ENCODE measurements at places on chromosomes 1 and 21. TPM values are rescaled to one million over a fixed set of nuclear protein-coding genes. Genes with fewer than 3 reads are reported as not detected.

DNA sequence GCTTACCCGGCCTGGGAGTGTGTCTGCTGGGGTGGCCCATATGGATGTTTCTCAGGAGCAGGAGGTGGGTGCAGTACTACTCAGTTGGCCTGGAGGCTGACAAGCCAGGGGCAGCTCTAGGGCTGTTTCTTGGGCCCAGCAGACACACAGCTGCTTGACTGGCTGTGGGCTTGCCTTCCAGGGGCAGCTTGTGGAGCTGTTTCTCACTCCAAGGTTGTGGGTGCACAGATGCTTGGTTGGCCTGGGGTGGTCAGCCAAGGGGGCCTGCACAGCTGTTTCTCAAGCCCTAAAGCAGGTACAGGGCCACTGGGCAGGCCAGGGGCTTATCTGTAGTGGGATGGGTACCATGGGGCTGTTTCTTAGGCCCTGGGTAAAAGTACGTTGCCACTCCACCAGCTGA is 1078.1 kb upstream of the ADGRL2 start:
- DNase-seq: no peak

DNA sequence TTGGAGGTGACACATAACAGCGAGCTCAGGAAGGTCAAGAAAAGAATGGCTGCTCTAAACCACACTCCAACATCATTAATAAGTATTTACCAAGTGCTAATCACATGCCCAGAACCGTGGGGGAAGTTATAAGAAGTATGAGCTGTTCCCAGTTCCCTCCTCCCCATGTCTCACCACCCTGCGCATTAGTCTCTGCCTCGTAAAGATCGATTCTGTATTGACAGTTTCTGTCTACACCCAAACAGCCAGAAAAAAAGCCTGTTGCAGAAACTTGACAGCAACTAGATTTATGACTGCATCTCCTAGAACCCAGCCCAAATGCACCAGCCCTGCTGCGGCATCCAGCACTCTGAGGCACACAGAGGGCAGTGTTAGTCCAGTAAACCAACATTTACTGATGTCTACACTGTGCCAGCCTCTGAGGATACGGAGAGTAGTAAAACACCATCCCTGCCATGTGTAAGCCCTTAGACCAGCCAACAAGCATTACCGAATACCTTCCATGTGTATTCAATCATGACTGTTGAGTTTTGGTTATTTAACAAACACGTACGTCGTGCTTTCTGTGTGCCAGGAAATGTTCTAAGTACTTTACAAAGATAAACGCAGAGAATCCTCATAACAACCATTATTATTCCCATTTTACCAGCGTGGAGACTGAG is 63.6 kb upstream of the ZBTB40 start:
- no peak for DNase-seq

DNA sequence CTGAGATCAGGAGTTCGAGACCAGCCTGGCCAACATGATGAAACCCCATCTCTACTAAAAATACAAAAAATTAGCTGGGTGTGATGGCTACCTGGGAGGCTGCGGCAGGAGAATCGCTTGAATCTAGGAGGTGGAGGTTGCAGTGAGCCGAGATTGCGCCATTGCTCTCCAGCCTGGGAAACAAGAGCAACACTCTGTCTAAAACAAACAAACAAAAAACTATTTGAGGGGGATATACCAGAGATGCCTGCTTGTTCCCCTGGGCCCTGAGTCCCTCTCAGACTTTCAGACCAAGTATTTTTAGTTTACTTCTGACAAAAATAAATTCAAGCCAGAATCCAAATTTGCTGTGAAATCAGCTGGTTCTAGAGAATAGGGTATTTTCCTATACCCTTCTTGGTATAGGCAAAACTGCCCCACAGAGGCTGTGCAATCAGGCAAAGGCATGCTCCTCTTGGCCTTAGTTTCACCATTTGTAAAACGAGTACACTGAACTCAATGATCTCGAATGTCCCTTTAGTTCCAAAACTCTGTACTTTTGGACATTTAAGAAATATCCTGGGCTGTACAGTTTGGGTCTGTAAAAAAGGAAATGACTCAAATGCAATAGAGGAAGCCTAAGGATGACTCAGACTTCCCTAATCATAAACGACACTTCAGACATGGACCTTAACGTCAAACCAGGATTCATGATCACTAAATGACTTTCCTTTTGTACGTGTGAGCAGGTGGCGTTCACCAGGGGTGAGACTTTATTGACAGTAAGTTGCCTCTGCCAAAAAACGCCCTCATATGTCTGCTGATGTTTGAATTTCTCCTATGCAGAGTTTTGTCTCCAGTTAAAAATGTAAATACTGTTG is 16.1 kb downstream of the ENSA start:
- DNase-seq: no peak

GRCh38 chr1:42179275-42179674 is 14.7 kb upstream of the GUCA2A start:
- no peak for DNase-seq

GRCh38 chr1:155106862-155107261 is 20.8 kb upstream of the EFNA1 start:
- no peak for DNase-seq

GRCh38 chr1:106676021-106676420 is 380.5 kb upstream of the PRMT6 start:
- no peak for DNase-seq

GRCh38 chr1:203713125-203713524 is 51.9 kb upstream of the LAX1 start:
- no peak for DNase-seq

- DNase-seq: no peak
Observed at GRCh38 chr1:243944429-243945160, 94.6 kb upstream of the AKT3 start.

- no peak for DNase-seq
Observed at GRCh38 chr1:80582980-80583379, 1217.8 kb upstream of the ADGRL2 start.

Gene NMNAT2
- 20.5 TPM for total RNA-seq

Gene VASH2
- 3.0 TPM for total RNA-seq

Gene RBM15
- 21.1 TPM for total RNA-seq

Gene SARS1
- 119 TPM for total RNA-seq

Gene PRKAA2
- 1.4 TPM for total RNA-seq

Gene ACTN2
- 0.71 TPM for total RNA-seq

Gene S100A11
- total RNA-seq: 750 TPM

Gene NBPF19
- 21.5 TPM for total RNA-seq
